ENCODE measurements at places on chromosomes 2 and 18.

GRCh38 chr2:230987137-230988020, 8.5 kb upstream of the SPATA3 start:
- peak; percentile 41 for DNase-seq

- DNase-seq: no peak
Observed at GRCh38 chr18:62857263-62857976, 142.1 kb downstream of the PHLPP1 start.

- no peak for DNase-seq
Observed at GRCh38 chr2:174908284-174908683, 96.9 kb downstream of the CHN1 start.

DNA sequence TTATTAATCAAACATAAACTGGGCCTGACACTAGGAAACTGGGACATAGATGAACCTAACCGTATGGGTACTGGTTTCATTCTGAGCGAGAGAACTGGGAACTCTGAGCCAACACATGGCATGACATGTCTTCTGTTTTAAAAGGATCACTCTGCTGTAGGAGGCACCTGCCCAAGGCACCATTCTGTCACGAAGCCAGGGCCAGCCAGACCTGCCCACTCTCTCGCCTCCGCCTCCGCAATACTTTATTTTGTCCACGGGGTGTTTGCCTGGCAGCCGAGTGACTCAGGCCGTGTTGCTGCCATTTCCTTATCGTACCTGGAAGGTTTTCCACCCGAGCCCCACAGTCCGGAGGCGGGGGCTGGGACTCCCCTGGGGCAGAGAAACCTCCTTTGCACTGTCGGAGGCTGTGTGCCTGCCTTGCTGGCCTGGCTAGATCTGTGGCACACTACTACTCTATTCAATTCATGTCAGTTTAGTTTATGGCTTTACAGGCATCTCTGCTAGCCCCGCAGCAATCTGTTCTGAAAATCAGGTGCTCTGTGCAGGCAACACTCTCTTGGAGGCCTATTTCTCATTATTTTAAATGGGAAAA, 120.4 kb upstream of the ACKR3 start:
- DNase-seq: no peak

DNA sequence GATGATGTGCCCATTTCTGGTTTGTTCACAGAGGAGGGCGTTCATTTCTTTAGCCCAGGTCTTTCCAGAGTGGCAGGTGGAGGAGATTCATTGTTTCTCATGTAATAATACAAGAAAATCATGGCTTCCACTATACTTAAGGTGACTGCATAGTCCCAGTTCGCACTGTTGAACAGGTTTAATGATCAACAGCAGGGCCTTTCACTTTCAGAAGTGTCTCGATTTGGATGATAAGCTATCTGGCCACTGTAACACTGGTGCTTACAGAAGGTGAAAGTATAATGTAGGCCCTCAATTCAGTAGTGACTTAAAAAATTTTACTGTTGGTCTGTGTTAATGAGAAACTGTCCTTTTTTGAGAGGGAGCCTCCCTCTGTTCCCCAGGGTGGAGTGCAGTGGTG, 1.4 kb downstream of the RMC1 start:
- no peak for DNase-seq

DNA sequence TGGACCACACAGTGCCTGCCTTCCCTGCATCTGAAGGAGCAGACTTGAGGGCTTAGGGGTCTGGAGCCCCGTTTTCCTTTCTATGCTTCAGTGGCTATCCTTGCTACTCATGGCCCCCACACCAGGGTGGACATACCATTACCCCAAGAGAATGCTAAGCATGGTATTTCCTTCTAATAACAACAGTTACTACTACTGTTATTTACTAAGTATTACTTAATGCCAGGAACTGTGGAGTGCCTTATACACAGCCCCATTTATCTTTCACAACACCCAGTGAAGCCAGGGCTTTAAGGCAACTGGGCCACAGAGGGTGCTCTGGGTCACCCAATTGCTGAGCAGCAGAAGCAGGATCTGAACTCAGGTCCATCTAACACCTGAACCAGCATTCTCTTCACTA, 5.8 kb upstream of the PAX8 start:
- DNase-seq: no peak

DNA sequence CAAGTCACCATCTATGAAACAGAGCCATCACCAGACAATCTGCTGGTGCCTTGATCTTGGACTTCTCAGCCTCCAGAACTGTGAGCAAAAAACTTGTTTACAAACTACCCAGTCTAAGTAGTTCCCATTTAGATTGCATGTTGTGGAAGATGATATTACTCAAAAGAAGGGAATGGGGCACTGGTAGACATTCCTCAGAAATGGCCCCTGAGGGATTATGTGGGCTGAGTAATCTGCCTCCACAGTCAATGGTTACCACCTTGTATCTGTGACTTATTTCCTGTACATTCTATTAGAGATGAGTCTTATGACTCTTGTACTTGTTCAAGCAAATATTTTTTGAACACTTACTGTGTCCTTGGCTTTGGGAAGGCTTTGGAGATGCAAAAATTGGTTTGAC, 160.4 kb downstream of the NUP35 start:
- no peak for DNase-seq

- DNase-seq: no peak
Observed at GRCh38 chr18:79587226-79587741, 92.3 kb upstream of the CTDP1 start.

Measured in NCI-H1436 (cell line).